ENCODE measurements at places on chromosomes 5 and 9.

DNA sequence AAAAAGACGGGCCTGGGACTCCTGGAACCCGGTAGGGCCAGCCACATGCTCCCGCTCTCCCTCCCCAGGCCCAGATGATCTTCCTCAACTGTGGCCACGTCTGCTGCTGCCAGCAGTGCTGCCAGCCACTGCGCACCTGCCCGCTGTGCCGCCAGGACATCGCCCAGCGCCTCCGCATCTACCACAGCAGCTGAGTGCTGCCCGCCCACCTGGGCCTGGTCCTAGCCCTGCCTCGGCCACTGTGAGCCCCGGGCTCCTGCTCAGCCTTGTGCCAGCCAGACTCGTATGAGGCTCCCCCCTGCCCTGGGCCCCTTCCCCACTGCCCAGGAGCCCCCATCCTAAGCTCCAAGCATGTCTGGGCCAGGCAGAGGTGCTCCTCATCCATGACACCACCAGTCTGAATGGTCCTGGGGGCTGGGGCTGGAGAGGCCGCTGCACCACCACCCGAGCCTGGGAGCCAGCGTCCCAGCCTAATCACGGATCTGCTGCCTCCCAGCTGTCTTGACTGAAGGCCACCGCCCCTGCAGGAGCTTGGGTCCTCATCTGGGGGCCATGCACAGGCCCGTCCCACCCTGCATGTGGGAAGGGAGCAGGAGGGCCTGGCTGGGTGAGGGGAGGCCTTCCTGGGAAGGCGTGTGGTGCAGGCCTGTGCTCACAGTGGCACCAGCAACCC lies 51.5 kb downstream of the LRSAM1 start:
- no peak overlapping the region for H3K4me3 ChIP-seq
- no peaks in the 10 kb centered on the region for H3K27me3 ChIP-seq
- H3K4me1 ChIP-seq: no peaks in the 10 kb centered on the region
- no peak for DNase-seq
- H3K27ac ChIP-seq: peak overlapping the region; percentile 49

DNA sequence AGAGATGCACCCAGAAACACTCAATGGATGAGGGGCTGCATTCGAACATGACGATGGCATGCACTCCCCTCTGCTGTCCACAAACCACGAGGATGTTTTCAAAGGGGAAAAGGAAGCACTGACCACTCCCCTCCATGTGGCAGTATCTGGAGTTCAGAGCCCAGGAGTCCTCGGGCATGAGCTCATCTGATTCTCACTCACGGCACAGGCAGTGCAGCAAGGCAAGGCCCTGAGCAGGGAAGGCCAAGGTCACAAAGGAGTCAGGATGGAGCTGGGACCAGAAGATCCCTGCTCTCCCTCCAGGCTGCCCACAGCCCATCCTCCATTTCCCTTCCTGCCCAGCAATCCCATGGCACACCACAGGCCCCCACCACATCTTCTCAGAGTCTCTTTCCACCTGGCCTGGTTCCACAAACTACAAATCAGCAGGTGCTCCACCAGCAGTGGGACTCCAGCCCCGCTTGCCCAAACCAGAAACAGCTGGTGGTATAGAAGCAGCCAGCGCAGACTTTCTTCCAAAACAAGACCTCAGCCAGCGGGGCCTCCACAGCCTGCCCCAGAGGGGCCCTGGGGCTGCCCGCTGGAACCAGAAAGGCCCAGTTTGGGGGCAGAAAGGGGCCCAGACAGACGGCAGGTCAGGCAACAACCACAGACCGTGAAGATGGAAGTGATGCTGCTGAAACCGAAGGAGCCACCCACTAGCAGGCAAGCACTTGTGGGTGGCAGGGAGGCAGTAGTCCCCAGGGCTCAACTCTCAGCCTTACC lies 12.2 kb downstream of the TNIP1 start:
- no peak overlapping the region for H3K4me3 ChIP-seq
- H3K27me3 ChIP-seq: no peaks in the 10 kb centered on the region
- no peak for DNase-seq
- H3K4me1 ChIP-seq: peaks cover 41% of the 10 kb centered on the region

DNA sequence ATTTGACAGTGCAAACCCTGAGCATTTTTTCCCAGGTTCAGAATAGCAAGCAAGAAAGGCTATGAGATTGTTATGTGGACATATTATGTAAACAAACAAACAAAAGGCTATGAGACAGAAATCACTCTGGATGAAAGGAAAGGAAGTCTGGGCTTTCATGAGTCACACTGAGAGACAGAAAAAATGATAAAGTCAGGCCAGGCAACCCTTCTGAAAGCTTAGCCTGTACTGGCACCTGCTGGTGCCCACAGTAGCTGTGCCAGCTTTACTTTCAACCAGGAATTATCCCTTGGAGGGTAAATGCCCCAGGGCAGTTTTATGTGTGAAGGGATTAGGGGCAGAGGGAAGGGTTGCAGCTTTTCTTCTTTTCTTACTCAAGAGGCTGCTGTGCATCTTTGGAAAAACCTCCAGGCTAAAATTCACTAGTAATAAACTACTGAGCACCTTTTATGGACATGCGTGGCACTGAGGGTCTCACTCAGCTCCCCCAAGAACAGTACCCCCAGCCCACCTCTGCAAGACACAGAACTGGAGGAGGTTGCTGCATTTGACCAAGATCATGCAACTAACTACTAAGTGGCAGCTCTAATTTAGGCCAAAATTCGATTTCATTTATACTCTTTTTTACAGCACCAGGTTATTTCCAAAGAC lies 41.7 kb downstream of the ACTL7B start:
- H3K4me3 ChIP-seq: no peak overlapping the region
- DNase-seq: peak; percentile 81
- H3K27me3 ChIP-seq: no peaks in the 10 kb centered on the region
- peaks cover 9% of the 10 kb centered on the region for H3K4me1 ChIP-seq

DNA sequence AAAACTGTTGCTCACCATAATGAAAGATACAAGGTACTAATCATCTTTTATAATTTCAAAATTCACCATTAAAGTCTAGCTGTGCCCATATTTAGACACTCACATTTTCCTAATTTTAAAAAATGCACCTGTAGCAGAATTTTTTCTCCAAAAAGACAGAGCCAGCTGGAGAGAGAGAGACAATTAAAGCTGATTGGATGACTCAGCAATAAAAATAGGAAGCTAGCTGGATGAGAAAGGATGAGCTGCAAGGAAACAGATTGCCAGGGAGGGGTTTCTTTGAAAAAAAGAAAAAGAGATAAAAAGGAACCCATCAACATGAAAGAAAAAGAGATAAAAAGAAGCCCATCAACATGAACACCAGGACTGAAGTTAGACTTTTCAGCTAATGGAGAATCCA lies 73.8 kb downstream of the HCN1 start:
- no peak for DNase-seq
- peaks cover 17% of the 10 kb centered on the region for H3K4me1 ChIP-seq
- H3K27ac ChIP-seq: peak overlapping the region; percentile 44
- no peak overlapping the region for H3K4me3 ChIP-seq
- no peaks in the 10 kb centered on the region for H3K36me3 ChIP-seq

- no peak overlapping the region for H3K27ac ChIP-seq
- H3K36me3 ChIP-seq: no peaks in the 10 kb centered on the region
- H3K4me1 ChIP-seq: peaks cover 5% of the 10 kb centered on the region
- H3K4me3 ChIP-seq: no peak overlapping the region
These were observed 11.2 kb upstream of the CCDC152 start for GRCh38 chr5:42745426-42745825.

DNA sequence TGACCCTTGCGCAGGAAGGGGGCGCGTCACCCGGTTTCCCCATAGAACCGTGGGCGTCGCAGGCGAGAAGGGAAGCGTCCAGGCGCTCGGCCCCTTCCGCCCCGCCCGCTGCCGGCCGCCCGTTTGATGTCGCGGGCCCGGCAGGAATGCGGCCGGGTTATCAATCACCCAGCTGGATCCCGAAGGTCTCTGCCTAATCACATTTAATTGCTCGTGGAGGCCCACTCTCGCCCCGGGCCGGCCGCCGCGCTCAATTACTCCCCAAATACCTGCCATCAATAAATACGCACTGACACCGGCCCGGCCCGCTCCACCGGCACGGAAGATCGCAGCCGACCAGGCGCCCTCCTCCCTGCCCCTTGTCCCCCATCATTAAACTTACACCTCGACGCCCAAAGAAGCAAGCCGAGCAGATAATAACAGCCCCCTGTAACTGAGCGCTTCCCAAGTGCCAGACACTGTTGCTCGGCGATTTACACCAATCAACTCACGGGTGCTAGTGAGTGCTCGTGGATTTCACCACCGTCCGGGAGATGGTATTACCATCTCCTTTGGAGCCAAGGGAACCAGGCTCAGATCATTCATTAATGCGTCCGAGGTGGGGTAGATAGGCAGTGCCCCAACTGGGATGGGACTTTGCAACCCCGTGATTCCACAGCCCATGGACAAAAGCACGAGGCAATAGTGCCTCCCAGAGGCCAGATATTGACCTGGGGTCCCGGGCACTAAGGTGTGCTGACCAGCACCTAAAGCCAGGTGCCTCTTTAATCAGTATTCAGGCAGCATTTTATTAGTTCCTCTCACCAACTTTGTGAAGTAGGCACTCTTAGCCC lies 11.3 kb downstream of the MSX2 start:
- H3K27ac ChIP-seq: no peak overlapping the region
- H3K4me3 ChIP-seq: peak overlapping the region; percentile 65
- H3K4me1 ChIP-seq: peaks cover 20% of the 10 kb centered on the region
- DNase-seq: peak; percentile 63

GRCh38 chr5:33299621-33300208 lies 141.1 kb upstream of the TARS1 start:
- peak overlapping the region; percentile 69 for H3K27ac ChIP-seq
- H3K27me3 ChIP-seq: no peaks in the 10 kb centered on the region
- peak overlapping the region; percentile 26 for H3K4me3 ChIP-seq
- H3K4me1 ChIP-seq: peaks cover 18% of the 10 kb centered on the region
- DNase-seq: peak; percentile 77
- H3K36me3 ChIP-seq: no peaks in the 10 kb centered on the region

Data from MCF 10A (cell line).